ENCODE measurements at places on chromosomes 2 and 18.

DNA sequence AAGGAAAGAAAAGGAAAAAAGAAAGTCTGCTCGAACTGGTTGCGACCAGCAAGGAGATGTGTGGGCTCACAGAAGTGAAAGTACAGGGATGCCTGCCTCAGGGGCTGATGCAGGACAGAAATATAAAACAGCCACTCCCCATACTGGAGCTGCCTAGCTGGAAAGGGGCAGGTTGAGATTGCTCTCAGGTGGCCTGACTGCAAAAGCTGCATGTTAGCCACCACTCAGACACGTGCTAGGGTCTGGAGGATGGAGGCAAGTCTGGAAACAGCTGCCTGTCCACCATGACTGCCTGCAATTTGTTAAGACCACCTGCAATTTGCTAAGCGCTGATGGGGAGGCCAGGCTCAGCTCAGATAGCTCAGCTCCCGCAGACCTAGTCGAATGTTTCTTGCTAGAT is 17.9 kb downstream of the B3GNT7 start:
- no peak for DNase-seq

DNA sequence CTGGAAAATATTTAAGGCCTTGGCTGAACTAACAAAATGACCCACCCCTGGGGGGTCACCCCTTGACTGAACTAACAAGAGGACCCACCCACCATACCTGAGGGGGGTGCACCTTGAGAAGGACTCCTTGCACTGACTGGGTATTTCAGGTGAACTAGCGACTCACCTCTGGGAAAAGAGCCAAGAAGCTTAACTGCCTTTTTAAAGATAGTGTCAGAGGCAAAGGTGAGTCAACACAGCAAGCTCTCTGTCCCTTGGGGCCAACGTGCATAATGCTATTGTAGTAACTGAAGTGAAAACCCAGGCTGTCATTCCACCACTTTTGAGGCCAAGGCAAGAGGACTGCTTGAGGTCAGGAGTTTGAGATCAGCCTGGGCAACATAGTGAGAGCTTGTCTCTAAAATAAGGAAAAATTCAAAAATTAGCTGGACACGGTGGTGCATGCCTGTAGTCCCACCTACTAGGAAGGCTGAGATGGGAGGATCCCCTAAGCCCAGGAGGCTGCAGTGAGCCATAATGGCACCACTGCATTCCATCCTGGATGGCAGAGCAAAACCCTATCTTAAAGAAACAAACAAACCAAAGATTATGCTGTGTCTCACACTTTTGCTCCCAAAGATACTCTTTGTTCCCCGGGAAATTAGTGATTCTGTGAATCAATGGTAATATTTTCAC is 36.4 kb upstream of the ZCCHC2 start:
- no peak for DNase-seq

DNA sequence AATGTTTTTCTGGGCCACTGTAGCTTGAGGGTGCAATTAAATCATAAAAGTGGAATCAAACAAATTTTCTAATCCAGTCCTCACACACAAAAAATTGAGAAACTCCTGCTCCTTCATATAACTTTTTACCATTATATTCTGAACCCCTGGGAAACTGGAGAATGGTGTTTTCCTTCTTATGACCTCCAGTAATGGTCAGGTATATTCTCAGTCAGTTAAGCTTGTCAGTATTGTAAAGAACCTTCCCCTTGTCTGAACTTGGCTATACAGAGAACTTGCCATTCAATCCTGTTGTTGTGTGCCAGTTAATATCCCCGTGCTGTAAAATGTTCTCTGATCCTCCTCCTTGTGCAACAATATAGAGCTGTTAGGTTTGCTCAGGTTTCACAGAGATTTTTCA is 39.5 kb downstream of the ZNF804A start:
- DNase-seq, result no peak

DNA sequence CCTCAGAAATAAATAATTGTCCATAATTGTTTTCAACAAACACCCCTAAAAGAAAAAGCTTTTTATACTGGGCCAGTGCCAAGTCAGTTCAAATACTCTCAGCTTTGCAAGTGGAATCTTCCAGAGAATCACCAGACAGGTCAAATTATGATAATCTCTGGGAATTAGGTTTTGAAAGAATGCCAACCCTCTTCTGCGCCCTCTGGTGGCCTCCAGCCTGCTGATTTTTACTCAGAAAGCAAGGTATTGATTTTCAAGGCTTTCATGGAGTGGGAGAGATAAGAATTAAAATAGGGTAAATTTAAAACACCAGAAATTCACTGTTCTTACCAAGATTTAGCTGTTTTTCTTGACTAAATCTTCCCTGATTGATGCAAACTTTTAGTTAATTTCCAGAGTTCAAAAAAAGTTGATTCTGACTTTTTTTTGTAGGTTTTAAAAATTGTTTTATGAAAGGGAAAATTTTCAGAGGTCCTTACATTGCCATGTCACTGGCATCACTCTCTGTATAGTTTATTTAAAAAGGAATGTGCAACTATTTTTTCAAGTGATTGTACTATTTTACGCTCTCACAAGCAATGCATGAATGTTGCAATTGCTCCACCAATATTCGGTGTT is 282.9 kb upstream of the TNP1 start:
- no peak for DNase-seq

- no peak for DNase-seq
Observed at GRCh38 chr2:56898986-56899385, 715.2 kb downstream of the CCDC85A start.

- no peak for DNase-seq
Observed at GRCh38 chr2:164134336-164134735, 398.5 kb upstream of the FIGN start.

GRCh38 chr2:225177098-225177497 is 134.8 kb upstream of the DOCK10 start:
- no peak for DNase-seq

DNA sequence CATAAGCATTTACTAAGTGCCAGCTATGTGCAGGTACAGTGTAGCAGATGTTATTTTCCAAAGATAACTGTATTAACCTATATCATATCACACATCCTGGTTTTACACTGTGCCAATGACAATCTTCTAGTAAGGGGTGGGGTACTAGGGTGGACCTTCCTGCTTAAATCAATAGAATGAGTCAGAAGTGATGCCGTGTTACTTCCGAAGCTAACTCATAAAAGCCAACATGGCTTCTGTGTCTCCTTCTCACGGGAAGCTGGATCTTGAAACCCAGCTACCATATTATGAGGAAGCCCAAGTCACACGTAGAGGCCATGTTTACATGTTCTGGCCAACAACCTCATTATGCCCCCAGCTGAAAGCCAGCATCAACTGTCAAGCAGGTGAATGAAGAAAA is 59.1 kb downstream of the MRPL33 start:
- DNase-seq, result no peak

Data from stimulated activated CD4-positive, alpha-beta T cell treated with anti-CD3 and anti-CD28 coated beads, TNF-alpha, amount 100 ng/mL, for 1 hour (primary cell).